ENCODE measurements at places on chromosomes 3 and 15.

GRCh38 chr15:75364881-75365280 is 3.5 kb downstream of the MAN2C1 start:
- DNase-seq, result no peak

DNA sequence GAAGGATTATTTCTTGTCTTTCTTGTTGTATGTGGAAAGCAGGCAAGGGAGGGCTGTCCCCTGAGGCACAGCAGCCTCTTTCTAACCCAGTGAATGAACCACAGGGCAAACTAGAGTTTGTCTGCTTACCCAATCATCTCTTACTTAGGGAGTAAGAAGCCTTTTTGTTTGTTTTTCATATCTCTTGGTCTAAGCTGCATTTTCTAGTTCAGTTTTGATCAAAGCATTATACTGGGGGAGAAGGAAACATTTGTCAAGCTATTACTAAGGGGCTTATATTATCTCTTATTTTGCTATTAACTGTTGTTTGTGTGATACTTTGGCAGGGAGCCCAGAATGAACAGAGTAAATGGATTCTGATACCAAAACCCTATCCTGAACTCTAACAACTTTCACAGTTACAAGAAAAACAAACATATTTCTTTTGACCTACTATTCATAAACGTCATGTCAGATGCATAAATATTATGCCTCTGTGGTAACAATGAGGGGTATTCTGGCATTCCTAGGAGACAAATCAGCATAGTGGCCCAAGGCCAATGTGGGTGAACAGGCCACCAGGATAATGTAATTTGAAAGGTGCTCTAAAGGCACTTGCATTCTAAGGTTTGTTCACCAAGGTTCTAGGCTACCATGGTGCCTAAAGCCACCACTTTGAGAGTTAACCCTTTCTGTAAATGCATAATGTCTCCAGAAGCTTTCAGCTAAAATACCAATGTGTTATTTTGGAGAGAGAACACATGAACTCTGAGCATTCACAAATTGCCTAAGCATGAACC is 271.6 kb upstream of the ZPLD1 start:
- peak; percentile 48 for DNase-seq

GRCh38 chr3:117035745-117036144 is 326.2 kb downstream of the TUSC7 start:
- DNase-seq, result no peak

DNA sequence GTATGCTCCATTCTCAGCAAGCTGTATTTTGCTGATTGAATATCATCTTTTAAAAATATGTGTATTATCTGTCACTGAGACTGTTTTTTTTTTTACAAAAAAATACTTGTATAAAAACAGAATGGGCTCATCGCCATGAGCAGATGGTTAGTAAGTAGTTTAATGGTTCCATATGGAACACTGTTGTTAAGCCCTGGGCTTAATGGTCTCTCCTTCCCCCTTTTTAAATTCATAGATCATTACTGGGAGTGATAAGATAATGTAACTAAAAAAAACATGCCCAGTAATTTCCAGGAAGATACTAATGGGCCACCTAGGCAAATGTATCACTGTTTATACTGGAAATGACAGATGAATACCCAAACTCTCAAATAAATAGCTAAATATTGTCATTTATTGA is 95.3 kb upstream of the TPRG1 start:
- no peak for DNase-seq

DNA sequence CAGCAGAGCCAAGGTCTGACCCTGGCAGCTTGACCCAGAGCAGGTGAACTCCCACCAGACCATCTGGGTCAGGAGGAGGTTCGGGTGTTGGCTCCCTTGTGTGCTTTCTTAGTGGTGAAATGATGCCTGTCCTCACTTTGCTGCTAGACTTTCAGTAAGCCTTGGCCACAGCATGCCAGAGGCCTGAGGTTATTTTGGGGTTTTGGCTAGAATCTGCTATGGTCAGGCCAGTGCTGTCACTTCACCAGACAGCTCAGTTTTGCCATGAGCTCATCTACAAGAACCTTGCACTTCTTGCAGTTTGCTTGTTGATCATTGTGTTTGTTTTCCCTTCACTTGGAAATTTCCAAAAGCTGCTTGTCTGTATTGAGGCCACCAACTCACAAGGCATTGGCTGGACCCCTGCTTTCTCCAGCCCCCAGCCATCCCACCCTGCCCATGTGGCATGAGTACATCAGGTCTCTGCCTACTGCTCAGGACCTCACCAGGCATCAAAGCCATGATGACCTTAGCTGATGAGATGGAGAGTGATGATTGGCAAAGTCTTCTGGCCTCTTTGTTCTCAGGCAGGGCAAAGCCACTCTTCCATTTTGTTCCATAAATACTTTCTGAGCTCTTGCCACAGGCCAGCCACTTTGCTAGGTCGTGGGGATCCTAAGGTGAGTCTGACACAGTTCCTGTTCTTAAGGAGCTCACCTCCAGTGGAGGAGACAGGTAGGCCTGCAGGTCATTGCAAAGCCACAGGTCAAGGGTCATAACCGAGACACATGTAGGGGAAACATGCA is 122.6 kb downstream of the ARNT2 start:
- DNase-seq, result no peak

GRCh38 chr15:73928241-73928579 is 1.9 kb downstream of the LOXL1 start:
- DNase-seq, result no peak

- DNase-seq, result no peak
Observed at GRCh38 chr3:54950391-54951003, 22.6 kb upstream of the LRTM1 start.

GRCh38 chr3:171801738-171802589 is 8.3 kb downstream of the PLD1 start:
- no peak for DNase-seq

GRCh38 chr15:39743611-39744010 is 39.0 kb downstream of the FSIP1 start:
- no peak for DNase-seq

DNA sequence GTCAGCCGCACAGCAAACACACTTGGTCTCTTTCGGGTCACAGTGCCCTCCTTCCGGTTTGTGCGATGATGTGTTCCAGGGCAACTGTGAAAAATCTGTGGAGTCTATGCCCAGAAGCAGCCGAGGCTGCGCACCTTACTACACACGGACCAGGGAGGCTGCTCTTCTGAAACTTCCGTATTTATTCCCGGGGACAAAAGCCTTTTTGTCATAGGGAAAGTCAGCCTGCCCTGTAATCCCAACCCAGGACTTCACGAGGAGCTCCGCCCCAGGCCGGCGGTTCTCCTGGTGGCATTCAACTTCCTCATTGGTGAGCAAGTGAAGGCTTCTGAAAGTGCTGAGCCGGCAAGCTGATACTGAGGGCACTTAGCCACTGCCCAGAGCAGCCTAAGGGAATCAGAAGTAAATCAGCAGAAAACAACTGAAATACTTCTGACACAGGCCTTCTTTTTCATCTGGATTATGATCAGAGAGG is 126.5 kb downstream of the FMN1 start:
- DNase-seq, result no peak

DNA sequence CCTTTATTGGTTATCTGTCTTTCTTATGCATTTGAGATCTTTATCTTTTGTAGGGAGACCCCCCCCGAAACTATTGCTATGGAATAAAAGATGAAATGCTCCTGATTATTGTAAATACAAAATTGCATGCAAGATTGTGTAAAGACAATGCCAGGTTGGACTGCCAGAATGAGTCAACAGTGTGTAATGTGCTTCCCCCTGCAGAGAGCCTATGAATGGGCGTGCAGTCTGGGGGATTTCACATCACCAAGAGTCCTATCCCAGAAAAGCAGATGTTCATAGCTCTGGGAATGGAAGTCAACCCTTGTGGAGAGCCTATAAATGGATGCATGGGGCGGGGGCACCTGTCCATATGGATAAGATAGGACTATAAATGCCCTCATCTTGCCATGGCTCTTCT is 584.3 kb downstream of the NSUN3 start:
- DNase-seq, result no peak

DNA sequence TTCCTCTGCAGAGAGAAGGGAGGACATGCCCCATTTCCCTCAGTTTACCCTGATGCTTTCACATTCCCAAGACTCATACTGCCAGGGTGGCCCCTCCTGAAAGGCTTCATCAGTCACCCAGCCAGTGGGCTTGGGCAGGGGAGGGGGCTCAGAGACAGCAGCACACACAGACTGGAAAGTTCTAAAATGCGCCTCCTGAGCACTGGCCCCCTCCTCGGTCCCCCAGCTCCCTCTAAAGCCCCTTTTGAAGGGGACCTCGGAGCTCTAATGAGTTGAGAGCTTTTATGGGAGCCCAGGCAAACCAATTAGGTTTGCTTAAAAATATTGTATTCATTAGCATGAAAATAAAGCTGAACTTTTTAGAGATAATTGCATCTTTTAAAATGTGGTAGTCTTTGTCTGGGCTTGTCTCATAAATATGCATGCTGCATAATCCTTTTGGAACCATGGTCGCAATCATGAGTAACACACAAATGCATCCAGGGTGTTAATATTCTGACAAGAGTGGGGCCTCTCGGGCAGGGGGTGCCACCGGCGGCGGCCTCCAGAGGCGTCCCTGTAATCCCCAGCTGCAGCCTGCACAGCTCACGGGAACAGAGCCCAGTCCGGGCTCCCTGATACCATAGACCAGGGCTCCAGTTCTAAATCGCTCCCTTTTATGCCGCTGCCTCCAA is 78.5 kb downstream of the RPLP1 start:
- DNase-seq, result no peak

DNA sequence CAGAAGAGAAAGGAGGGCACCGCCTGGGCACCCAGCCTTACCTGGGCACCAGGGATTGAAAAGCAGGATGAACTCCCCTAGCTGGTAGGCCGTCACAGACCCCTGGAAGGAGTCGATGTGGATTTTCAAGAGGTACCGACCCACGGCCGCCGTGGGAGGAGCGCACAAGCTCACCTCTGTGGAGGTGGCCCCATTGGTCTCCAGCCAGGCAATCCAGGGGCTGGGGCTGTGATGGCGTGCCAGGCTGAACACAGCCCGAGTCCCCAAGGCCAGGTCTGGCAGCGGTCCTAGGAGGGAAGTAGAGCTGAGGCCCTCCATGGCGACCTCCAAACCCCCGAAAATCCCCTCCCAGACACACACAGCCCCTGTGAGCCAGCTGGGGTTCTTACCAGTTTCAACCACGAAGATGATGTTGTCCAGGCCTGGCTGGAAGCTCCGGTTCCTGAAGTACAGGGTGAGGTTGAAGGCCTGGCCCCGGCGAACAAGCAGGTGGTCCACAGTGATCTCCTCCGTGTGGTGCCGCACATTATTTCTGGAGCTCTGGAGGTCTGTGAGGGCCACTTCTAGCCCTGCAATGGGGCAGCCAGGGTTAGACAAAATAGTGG is 6.6 kb downstream of the TGM5 start:
- DNase-seq, result no peak

- DNase-seq, result no peak
Observed at GRCh38 chr15:78049691-78050440, 27.6 kb downstream of the TBC1D2B start.

GRCh38 chr15:99369196-99369595 is 117.9 kb downstream of the LRRC28 start:
- DNase-seq, result no peak

GRCh38 chr3:67916353-67916752 is 261.9 kb upstream of the SUCLG2 start:
- no peak for DNase-seq

DNA sequence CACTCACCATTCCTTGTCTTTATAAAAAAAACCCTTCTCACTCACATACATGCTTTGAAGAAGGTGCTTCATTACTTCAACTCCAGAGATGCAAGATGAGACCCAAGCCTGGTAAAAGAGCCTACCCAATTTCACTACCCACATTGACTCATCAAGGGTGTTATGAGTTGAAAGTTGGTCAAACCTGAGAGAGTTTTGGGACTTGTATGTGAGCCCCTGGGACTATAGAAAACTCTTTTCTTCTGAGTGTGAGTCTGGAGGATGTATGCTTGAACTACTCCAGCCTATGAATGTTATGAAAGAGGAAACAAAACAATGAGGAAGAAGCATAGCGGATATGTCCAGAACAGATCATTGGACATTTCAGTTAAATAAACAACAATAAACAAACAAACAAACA is 106.5 kb upstream of the SATB1 start:
- DNase-seq, result no peak

- DNase-seq, result no peak
Observed at GRCh38 chr3:40895109-40895508, 304.2 kb upstream of the CTNNB1 start.

GRCh38 chr3:53293867-53294266 is 38.0 kb upstream of the TKT start:
- DNase-seq, result no peak

DNA sequence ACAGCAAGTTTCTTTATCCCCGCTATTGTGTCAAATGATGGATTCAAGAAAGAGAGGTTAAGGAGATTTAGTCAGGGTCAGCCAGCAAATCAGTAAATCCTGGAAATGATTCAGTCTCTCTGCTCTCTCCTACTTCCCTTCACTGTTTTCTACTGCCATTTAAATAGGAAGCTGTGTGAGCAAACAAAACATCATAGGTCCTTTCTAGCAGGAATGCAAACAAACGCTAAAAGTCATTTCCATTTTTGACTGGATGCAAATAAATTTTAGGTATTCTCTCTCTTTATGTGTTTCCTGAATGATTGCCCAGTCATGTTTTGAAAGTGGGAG is 299.4 kb upstream of the RORA start:
- peak; percentile 30 for DNase-seq

DNA sequence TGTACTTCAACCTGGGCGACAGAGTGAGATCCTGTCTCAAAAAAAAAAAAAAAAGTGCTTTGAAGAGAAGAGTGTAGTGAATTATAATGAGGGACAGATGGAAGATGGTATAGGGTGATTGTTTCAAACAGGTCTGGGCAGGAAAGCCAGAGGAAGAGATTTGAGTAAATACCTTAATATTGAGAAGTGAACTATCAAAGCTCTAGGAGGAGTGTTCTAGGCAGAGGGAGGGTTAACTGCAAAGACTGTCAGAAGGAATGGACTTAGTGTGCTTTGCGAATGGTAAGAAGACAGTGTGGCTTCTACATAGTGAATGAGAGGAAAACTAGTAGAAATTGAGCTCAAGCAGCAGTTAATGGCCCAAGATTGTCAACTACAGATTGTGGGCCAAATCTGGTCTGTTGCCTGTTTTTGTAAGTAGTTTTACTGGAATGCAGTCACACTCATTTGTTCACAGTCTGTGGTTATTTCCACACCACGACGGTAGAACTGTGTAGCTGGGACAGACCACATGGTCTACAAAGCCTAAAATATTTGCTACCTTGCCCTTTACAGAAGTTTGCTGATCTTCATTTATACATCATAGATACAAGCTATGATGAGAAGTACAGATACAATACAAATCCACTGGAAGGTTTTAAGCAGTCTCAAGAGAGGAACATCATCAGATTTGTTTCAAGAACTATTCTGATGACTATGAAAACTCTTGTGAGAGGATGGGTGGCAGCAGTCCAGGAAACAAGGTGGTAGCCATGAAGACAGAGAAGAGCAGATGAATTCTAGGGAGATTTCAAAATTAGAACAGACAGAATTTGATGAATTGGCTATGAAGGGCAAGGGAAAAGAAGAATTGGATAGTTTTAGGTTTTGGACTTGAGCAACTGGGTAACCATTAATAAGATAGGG is 16.5 kb upstream of the USP50 start:
- no peak for DNase-seq

- peak; percentile 68 for DNase-seq
Observed at GRCh38 chr3:25468866-25469319, 40.8 kb downstream of the RARB start.

- peak; percentile 61 for DNase-seq
Observed at GRCh38 chr3:25291481-25291905, 136.6 kb upstream of the RARB start.

- no peak for DNase-seq
Observed at GRCh38 chr3:12532182-12532581, 13.1 kb downstream of the MKRN2OS start.

Data from left kidney (tissue), 8 donors.